Left ventricle myocardium inferior (tissue), 1 donor: ENCODE measurements at places on chromosomes 7 and 10. TPM values are rescaled to one million over a fixed set of nuclear protein-coding genes. Genes with fewer than 3 reads are reported as not detected.

DNA sequence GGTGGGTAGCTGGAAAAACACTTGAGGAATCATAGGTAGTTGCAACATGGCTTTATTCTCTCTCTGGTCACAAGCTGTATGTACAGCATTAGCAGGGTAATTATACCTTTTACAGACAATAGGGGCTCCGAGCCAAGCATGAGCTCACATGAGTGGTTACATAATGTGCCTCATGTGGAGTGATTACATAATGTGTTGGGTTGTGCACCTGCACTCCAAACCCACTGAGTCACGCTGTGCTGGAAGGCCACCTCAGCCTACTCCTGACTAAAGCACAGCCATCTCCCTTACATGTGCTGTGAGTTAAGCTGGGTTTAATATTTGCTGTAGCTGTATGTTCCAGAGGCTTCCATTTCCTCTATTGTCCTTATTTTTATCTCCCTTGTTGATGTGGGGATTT lies 348.7 kb upstream of the SEMA3C start:
- no peak for DNase-seq

DNA sequence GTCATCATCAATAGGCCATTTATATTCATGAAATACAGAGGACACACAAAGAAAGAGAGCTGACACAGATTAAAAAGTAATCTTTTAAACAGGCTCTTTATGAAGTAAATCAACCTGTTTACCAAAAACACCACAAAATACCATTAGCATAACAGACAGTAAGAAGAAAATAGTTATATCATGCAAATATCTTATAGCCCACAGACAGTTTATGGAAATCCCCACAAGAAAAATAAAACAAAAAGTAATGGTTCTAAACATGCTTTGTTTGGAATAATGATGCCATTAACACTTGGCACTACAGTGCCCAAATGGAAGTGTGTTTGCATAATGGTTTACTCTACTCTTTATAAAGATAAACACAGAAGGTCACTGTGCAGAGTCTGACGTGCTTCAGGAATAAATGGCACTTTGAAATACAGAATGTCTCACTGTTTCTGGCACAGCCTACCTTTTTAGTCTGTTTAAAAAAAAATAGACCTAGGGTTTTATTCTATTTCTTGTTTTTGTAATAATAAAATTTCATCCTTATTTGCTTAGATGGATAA lies 30.1 kb downstream of the SEMA3D start:
- DNase-seq = no peak

- DNase-seq = no peak
Measured at GRCh38 chr10:72276421-72277339, 3.0 kb downstream of the DDIT4 start.

DNA sequence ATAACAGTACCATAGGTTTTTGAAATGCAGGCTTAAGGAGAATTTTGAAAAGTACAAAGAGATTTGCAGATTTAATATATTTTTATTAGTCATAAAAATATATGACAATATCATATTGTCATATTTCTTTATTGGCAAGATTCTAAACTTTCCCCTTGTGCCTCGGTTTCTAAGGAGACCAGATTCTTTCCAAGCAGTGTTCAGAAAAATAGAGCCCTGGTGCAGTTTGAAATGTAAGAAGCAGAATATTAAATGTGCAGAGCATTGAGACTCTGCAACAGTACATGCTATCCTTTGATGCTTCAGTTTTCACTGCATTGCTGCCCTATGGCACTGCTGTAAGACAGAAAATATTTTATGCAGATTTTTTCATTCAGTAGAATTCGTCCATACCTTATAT lies 243.2 kb downstream of the CCDC3 start:
- no peak for DNase-seq

GRCh38 chr10:111319866-111320265 lies 243.0 kb downstream of the ADRA2A start:
- no peak for DNase-seq

- no peak for DNase-seq
Measured at GRCh38 chr7:151897161-151897731, 20.3 kb upstream of the PRKAG2 start.

Gene GCK
- 0.49 TPM for total RNA-seq

Gene COL13A1
- 2.5 TPM for total RNA-seq

Gene MET
- 13.1 TPM for total RNA-seq

Gene SLIT1
- 0.08 TPM for total RNA-seq
